NCI-H774 (cell line): ENCODE measurements at places on chromosomes 6 and 20.
A peak's percentile ranks its signal among the peaks of the same experiment; 100 is the strongest.

DNA sequence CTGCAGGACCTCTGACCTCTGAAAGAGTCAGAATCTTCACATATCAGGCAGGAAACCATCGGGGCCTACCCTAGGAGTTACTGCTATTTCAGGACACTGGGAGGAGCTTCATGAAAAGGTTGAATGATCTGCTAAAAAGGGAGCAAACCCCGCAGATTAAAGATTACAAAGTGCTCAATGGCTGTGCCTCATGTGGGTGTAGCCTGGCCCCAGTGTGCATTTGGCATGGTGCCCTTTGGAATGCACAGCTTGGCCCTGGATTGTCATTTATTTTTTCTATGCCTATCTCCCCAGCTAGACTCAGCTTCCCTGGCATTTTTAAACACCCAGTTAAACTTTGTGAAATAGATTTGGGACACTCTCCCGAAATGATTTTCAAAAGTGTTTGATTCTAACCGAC is 368.5 kb upstream of the SPTLC3 start:
- DNase-seq, result no peak

- DNase-seq, result peak; percentile 54
Measured at GRCh38 chr20:36202891-36203338, 33.4 kb upstream of the AAR2 start.

DNA sequence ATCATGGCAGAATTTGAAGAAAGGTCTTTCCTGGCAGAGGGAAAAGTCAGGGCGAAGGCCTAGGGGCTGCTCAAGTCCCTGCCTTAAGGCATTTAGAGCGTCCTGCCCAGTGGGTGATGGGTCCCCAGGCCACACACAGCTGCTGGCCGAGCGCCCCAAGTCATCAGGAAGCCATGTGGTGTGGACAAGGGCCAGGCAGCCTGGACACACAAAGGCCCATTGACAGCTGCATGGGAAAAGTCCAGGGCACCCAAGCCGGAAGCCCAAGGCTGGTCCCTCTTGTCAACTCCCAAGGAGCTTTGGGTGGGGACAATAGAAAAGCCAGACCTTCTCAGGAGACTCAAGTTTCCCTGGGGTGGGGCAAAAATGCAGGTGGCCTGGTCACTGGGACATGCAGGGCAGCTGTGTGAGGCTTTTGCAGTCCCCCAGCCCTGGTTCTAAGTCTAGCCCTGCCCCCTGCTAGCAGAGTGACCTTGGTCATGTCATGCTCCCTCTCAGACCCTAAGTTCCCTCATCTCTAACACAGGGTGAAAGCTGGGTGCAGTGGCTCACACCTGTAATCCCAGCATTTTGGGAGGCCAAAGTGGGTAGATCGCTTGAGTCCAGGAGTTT is 44.3 kb upstream of the PTGIS start:
- DNase-seq, result no peak

- no peak for DNase-seq
Measured at GRCh38 chr6:32625137-32625536, 12.1 kb upstream of the HLA-DQA1 start.

DNA sequence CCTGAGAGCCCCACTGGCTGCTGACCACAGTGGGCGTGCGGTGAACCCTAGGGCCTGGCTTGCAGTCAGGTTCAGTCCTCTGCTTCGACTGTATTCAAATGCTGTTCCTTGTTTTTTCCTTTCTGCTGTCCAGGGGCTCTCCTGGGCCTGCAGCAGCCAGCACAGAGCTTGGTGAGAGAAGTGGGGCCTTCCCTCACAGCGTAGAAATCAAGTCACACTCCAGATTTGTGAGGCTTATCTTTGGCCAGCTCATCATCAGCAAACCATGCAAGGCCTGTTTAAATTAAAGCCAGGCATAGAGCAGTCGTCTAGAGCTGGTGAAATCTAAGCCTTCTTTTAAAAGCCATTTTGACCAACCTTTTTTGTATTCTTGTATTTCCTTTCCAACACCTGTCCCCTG is 8.4 kb downstream of the FAM120B start:
- no peak for DNase-seq

GRCh38 chr20:55174635-55175034 is 699.2 kb downstream of the DOK5 start:
- DNase-seq, result no peak

- no peak for DNase-seq
Measured at GRCh38 chr20:49985617-49986016, 2.8 kb downstream of the SNAI1 start.

DNA sequence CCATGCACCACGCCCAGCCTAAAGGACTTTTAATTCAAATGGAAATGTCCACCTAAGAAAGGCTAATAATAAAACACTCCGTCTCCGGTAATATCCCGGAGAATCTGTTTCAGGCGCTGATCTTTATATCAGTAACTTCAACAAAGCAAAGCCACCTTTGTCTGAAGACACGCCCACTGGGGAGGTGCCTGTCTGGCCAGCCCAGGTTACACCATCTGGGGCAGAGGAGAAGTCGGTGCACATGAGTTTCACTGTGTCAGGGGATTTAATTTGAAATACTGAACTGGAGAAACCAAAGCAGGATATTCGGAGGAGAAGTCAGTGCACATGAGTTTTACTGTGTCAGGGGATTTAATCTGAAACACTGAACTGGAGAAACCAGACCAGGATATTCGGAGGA is 9.4 kb downstream of the SERPINB6 start:
- DNase-seq, result no peak

DNA sequence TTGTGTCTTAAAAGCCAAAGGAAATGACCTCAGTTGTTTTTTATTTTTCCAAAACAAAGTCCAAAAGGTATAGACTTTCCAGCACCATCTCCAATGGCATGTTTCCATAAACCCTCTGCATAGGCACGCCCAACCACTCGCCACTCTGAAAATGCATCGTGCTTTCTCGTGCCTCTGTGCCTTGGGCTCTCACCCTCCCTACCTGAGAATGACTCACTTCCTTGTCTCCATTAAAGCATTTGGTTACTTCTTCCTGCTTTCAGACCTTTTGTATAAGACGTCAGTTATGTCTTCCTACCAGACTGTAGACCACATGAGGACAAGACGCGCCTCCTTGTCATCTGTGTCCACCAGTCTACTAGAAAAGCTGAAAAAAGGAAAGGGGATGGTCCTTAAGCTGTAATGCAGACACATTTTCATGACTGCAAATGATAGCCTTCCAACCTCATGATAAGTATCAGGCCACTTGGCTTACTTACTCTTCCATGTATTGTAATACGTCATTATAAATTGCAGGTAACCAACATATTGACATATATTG is 61.2 kb upstream of the CDYL start:
- no peak for DNase-seq

DNA sequence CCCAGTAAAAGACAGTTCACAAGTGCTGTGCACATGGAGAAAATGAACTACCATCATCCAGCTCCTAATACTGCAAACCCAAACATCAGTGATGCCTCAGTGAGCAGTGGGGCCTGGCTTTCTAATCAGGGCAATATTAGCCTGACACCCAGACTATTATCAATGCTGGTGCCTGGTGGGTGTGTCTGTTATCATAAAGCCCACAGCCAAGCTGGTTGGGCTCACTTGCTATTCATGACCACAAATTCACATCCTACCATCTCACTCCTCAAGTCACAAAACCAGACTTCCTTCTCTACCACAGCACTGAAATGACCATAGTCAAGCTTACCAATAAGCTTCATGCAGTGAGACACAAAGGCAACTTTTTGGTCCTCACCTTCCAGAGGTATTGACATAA is 180.8 kb upstream of the PLN start:
- no peak for DNase-seq

- DNase-seq, result peak; percentile 61
Measured at GRCh38 chr20:10793766-10794165, 120.0 kb upstream of the JAG1 start.

DNA sequence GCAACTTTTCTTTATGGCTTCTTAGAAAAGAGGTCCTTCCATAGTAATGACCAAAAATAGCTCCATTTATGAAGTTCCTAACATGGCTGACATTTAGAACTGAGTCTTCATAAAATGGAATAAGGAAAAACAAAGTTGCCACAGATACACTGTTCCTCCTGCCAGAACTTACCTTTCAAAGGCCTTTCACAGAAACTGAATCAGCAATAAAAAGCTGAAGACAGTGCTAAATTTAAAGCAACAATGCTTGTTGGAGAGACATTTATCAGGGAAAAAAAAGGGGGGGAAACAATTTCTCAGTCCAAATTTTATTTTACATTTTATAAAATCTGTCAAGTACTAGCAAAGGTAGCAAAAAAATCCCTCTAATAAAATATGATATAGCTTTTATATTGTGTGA is 17.3 kb downstream of the DEK start:
- no peak for DNase-seq

GRCh38 chr6:43951063-43951755 is 176.0 kb downstream of the MRPL14 start:
- DNase-seq, result peak; percentile 3

DNA sequence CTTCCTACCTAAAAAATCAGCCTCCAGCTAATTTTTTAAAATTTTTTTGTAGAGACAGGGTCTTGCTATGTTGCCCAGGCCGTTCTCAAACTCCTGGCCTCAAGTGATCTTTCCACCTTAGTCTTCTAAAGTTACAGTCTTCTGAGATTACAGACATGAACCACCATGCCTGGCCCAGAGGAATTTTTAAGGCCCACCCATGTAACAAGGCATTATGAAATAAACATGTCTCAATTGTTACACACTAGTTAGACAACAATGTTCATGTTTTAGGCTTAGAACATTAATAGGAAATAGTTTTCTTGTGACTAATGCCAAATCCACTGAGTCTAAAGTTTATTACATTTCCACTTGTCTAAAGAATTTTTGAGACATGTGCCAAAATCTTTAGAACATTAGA is 221.2 kb downstream of the LAMA2 start:
- DNase-seq, result no peak

- no peak for DNase-seq
Measured at GRCh38 chr6:105898286-105898685, 187.8 kb upstream of the PRDM1 start.

DNA sequence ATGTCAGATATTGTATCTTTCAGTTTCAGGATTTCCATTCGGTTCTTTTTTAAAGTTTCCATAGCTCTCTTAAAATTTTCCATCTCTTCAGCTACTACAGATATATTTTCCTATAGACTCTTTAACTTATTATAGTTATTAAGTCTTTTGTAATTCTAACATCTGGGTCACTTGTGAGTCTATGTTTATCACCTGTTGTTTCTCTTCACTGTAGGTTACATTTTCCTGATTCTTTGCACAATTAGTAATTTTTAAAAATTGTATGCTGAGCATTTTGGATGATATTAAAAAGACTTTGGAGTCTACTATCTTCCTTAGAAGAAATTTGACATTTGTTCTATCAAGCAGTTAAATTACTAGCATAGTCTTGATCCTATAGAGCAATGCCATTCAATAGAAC is 140.7 kb downstream of the QRSL1 start:
- no peak for DNase-seq

DNA sequence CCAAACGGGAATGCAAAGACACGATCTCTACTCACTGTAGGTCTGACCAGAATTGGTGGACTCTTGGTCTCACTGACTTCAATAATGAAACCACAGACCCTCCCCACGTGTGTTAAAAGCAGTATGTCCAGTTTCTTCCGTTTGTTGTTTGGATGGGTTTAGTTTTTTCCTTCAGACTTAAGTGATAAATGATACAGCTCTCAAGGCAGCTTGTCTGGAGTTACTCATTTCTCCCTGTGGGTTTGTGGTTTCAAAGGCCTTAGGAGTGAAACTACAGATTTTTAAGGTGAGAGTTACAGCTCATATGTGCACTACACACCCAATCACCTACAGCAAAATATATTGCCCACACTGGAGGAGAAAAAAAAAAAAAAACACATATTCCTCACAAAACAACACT is 86.7 kb upstream of the STMND1 start:
- no peak for DNase-seq

- DNase-seq, result no peak
Measured at GRCh38 chr6:111113336-111114086, 26.2 kb downstream of the SLC16A10 start.

GRCh38 chr6:108877046-108877751 is 29.0 kb downstream of the ARMC2 start:
- no peak for DNase-seq

GRCh38 chr20:10733122-10733521 is 59.3 kb upstream of the JAG1 start:
- DNase-seq, result no peak

- DNase-seq, result no peak
Measured at GRCh38 chr20:49318091-49318429, 40.2 kb upstream of the ZNFX1 start.

GRCh38 chr20:43983359-43983758 is 68.7 kb downstream of the TOX2 start:
- DNase-seq, result no peak

DNA sequence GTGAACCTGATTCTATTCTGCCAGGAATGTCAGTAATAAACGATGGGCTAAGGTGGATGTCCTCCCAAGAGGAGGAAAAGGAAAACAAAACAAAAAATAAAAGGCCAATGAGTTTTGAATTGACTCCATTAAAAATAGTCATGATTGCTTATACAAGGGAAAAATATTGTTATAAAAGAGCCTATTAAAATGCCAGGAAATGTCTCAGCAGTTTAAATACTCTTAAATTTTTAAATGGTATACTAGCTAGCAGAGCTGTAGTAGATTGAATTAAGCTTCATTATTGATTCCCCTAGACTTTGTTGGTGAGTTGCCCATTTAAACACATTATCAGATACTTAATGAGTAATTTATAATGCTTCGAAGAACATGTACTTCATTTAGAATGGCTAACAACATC is 990.9 kb upstream of the GJE1 start:
- no peak for DNase-seq

GRCh38 chr6:168498161-168498843 is 57.3 kb downstream of the SMOC2 start:
- DNase-seq, result no peak

- no peak for DNase-seq
Measured at GRCh38 chr6:104466306-104466705, 393.4 kb downstream of the HACE1 start.

DNA sequence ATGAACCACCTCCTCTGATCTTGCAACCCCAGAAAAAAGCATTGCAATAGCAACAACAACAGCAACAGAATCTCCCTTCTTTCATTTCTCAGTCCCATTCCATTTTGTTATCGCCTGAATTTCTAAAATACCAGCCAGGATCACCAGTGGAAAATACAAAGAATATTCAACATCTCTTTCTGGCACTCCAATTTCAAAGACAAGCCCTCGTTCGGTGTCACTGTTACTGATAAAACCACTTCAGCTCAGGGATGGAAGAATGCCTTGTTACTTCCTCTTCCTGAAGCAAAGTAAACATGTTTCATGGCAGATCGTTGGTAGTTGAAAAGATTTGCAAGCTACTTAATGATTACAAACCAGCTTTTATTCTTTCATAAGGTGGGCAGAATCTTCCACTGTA is 94.0 kb upstream of the SPTLC3 start:
- no peak for DNase-seq

- DNase-seq, result no peak
Measured at GRCh38 chr6:163711615-163712565, 297.4 kb downstream of the QKI start.

DNA sequence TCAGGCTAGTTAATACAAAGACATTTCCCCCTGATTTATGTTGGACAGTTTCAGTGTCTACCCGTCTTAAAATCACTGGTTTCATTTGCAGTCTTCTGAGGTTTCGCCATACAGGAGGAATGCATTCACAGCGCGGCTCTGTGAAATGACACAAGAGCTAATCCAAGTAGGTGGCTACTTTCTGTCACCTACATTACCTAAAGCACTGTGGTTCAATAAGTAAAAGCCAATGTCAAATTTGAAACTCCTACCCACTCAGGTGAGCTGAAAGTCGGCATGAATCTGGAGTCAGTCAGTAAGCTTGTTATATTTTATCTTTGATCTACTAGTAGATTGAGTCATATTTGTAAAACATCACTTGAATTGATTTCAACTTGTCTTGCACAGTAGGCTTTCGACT is 370.8 kb downstream of the LAMA2 start:
- no peak for DNase-seq
